ENCODE measurements at places on chromosomes 11 and 22. TPM values are rescaled to one million over a fixed set of nuclear protein-coding genes. Genes with fewer than 3 reads are reported as not detected.

DNA sequence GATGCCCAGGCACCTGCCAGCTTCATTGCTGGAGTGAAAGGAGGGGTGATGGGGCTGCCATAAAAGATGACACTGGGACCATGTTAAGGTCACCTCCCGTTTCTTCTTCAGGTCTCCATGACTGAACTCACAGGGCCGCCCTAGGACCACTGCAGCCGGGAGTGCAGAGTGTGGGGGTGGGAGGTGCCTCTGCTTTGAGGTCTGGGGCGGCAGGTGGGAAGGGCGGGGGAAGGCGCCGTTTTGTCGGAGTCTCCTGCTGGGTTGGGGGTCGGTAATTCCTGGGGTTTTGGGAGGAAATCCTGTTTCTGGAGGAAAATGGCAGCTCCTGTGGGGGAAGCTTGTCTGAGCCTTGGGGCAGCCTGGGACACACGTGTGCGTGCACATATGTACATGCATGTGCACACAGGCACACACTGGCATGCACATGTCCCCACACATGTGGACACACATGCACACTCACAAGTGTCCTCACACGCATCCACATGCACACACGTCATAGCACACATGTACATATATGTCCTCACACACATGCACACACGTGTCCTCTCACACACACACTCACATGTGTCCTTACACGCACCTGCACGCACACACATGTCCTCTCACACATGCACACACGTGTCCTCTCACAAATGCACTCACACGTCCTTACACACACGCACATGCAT lies 990.9 kb downstream of the BRD1 start:
- DNase-seq, result no peak

DNA sequence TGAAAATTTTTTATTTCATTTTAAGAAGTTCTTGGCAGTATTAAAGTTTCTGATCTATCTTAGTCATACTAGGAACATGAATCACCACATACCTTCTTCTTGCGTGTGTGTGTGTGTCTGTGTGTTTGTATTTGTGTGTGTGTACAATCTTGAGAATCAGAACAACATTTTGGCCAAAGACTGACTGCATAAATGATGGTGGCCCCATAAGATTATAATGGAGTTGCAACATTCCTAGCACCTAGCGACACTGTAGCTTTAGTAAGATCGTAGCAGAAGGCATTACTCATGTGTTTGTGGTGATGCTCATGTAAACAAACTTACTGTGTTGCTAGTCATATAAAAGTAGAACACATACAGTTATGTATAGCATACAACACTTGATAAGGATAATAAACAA lies 205.4 kb downstream of the FAM76B start:
- no peak for DNase-seq

DNA sequence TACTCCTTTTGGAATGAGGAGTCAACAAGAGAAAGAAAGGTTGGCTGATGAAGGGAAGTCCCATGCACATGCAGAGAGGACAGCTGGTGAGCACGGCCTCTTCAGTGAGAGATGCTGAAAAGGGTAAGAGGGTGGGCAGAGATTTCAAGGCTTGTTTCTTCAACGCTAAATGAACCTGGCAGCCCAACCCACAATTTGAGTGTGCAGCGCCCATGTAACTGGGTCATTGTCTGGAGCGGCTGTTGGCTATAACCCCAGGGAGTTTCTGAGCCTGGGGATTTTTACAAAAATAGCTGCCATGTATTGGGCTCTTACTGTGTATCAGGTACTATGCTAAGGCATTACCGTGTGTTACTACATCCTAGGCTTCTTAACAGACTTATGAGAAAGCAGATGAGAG lies 594.1 kb downstream of the ETS1 start:
- no peak for DNase-seq

DNA sequence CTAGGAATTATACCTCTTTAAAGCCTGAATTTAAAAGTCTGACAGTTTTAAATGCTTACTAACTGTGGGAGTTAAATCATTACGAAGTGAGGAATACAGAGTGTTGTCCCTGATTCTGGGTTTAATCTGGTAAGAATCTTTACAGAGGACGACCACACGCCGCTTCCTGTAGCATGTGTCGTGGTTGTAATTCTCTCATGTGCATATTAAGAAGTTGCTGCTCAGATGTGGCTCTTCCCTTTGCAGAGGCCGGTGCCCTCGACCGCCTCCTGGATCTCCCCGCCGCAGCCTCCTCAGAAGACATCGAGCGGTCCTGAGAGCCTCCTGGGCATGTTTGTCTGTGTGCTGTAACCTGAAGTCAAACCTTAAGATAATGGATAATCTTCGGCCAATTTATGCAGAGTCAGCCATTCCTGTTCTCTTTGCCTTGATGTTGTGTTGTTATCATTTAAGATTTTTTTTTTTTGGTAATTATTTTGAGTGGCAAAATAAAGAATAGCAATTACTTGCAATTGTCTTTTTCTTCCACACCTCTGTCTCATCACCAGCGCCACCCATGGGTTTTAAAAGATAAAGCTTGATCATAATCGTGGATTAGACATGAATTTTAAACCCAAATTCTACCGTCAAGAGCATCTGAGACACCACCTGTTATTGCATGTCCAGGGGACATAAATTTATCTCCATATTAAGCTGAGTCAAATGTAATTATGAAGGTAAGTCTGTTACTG lies 6.5 kb downstream of the GAL start:
- no peak for DNase-seq

DNA sequence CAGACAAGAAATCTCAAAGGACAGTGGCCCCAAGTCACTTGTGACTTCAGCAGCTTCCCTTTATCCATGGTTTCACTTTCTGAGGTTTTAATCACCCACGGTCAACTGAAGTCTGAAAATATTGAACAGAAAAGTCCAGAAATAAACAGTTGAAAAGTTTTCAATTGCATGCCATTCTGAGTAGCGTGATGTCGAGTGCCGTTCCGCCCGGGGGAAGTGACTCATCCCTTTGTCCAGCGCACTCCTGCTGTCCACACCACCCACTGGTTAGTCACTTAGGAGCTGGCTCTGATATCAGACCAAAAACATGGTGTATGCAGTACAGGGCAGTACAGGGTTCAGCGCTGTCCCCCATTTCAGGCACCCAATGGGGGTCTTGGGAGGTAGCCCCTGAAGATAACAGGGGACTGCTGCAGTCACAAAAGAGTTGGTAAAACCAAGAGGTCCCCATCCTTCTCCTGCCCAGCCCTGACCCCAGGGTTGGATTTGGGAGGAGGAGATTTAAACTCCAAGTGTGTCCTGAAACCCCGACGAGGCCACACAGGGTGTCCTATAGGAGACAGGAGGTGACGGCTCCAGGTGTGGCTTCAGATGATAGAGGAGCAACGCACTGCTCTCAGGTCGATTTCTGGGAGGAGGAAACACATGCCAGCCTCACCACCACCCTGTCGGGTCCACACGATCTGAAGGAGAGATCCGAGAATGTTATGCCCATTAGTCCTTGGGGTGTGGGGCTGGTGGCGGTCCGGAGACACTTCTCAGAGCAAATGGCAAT lies 390.1 kb downstream of the CTTN start:
- no peak for DNase-seq

DNA sequence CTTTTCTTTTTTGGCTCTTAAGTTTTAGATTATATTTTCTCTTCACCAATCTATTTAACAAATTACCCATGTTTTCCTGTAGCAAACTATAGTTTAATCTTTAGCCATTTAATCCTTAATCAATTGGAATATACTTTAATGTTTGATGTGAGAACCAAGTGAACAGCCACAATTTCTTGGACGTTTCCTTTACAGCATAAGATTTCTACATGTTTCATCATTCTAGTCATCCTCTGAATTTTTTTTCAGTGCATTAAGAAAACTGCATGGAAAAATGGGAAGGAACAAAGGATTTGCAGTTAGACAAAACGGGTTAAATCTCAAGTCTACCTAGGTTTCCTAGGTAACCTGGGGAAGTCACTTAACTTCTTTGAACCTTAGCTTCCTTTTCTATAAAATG lies 507.1 kb upstream of the CCDC90B start:
- no peak for DNase-seq

DNA sequence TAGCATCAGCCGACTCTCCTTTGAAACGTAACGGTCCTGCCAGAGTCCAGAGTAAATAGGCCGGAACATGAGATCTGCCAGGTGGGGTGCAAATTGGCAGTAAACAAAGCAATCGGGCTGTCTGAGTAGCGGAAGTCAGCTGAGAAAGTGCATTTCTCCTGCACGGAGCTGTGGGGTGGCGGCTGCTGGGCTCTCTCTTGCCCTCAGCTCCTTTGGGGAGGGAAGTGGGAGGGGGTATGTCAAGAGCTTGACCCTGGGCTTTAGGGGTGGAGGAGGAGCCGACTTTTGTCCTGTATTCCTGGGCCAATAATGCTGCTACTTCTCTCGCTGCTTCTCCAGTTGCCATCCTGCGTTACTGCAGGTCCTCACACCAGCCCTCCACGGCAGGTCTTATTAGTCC lies 11.6 kb downstream of the GRIK4 start:
- no peak for DNase-seq

DNA sequence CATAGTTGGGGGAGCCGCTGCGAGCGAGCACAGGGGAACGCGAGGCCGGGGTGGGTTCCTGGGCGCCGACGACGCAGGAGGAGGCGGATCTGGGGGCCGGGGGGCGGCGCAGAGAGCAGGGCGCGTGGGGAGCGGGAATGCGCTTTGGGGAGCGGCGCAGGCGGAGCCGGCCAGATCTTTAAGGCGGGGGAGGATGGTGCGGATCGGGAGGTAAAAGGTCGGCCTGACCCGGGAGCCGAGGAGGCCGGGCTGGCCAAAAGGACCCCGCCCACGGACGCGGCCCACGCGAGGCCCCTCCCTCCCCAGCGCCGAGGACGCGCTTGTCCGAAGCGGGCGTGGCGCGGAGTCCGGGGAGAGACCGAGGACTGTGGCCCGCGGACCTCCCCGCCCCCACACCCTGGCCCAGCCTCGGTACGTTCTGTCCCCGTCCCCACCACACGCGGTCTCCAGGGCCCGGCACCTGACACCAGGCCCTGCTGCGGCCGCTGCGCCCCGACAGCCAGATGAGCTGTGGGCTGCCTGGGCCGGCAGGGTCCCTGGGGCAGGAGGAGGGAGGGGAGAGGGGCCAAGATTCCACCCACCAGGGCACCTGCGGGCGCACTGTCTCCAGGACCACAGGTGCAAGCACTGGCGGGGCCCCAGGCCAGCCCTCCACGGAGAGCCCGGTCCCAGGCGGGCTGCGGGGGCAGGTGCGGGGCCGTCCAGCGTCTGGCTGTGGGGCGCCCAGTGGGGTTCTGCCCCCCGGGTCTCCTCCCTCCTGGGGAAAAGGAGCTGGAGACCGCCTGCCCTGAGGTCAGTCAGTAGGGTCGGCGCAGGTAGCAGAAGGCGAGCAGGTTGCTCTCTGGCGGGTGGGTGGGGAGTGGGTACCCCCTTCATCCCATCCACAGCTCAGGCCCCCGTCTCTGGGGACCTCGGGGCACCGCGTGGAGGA lies 10.9 kb downstream of the PIM3 start:
- peak; percentile 40 for DNase-seq

GRCh38 chr11:64771861-64772260 lies 6.5 kb downstream of the SF1 start:
- DNase-seq, result no peak

DNA sequence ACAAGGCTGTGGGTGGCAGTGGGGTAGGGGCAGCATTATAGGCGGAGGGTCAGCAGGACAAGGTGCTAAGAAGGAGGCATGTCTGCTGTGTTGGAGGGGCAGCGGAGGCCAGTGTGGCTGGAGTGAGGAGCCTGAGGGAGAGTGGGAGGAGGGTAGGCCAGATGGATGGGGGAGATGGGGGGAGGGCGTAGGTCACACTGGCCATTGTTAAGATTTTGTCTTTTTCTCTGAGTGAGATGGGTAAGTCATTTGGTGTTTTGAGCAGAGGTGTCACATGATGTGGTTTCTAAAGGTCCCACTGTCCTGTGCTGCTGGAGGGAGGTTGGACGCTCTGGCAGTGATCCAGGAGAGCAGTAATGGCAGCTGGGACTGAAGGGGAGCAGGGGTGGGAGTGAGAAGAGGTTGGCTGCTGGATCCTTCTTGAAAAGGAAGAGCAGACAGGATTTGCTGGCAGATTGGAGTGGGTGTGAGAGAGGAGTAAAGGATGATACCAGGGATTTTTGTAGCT lies 9.8 kb downstream of the PPP6R3 start:
- DNase-seq, result no peak

DNA sequence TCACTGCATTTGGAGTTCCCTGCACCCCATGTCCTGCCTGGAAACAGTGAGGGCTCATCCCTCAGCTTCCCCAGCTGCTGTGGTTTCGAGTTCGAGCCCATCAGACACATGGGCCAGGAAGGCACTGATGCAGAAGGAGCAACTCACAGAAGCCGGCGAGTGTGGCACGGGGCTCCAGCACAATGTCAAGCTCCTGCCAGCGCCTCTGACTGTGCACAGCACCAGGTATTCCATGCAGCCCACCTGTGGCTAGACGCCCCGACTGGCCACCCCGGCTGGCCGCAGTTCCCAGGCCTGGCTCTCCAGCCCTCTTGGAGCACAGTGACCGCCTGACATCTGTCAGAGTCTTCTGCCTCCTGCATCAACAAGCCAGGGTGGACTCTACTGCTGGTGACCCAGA lies 419.4 kb downstream of the SHANK2 start:
- no peak for DNase-seq

- no peak for DNase-seq
Observed at GRCh38 chr22:39994566-39995392, at the start of gene FAM83F. TSS of gene FAM83F (plus strand) at chr22:39994954. CDS start at chr22:39995043, 89 bp downstream.

DNA sequence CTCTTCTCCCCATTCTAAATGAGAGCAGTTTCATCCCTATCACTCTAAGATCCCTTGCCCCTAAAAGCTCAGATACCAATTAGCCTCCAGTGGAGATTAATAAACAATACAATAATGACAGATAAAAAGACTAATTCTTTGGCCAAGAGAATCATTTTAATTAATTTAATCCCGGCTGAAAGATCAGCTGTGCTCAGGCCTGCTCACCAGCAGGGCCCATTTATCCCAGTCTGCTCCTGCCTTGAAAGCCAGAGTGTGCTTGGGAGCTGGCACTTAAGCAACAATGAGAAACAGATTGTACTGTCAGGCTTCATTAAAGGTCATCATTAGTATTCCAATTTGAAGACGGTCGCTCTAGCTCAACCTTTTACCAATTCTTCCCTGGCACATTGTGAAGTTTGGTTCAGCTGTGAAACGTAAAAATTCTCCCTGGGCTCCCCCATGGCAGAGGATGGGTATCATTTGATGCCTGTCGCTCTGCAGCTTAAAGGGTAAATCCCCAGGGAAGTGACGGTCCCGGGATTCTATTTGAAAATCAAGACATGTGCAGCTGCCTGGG lies 36.1 kb upstream of the HTATIP2 start:
- no peak for DNase-seq

APOBEC3A gene
- 0.70 TPM for total RNA-seq

CASP5 gene
- not detected for total RNA-seq

MRPL23 gene
- 40.7 TPM for total RNA-seq

GTSE1 gene
- 0.25 TPM for total RNA-seq

MAP6 gene
- 0.12 TPM for total RNA-seq

All from T-helper 17 cell (primary cell).